CMK (cell line): ENCODE measurements at places on chromosomes 3 and 15.

DNA sequence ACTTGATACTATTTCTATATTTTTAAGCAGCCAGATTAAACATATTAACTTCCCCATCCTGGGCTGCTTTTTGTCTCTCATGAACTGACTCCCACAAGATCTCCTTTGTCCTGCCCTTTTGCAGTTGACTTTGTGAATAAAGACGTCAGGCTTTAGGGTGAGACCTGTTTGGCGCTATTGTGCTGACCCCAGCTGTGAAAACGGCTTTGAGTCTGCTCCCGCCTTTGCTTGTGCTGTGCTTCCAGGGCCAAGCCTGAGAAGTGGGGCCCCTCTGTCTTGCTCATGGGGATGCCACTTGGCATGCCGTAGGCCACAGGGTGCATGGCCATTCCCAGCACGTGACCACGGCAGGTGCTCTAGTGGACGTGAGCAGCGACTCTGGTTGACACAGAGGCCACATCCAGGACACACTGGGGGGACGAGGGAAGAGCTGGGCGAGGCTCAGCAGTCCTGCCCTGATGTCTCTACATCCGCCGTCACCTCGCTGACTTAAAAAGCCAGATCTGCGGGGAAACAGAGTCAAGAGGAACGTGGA lies 268.9 kb upstream of the LYSMD4 start:
- DNase-seq, result no peak

- DNase-seq, result no peak
Measured at GRCh38 chr15:78047761-78048627, 29.5 kb downstream of the TBC1D2B start.

- DNase-seq, result no peak
Measured at GRCh38 chr15:69472562-69472961, 19.9 kb downstream of the RPLP1 start.

DNA sequence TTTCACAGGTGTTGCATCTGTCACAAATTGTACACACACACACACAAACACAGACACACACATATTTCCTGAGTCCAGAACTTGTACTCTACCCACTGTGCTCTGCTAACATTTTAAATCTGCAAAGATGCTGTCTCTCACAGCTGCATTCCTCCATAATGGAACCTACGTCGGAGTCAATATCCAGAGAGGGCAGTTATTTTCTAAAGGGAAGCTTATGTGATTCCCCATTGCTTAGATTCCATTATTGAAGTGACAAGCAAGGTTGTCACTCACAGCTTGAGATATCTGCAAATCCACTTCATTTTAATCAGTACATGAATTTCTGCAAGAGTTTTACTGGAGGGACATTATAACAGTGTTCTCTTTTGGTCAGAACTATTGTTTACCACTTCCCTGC lies 992.4 kb downstream of the NSUN3 start:
- DNase-seq, result no peak

DNA sequence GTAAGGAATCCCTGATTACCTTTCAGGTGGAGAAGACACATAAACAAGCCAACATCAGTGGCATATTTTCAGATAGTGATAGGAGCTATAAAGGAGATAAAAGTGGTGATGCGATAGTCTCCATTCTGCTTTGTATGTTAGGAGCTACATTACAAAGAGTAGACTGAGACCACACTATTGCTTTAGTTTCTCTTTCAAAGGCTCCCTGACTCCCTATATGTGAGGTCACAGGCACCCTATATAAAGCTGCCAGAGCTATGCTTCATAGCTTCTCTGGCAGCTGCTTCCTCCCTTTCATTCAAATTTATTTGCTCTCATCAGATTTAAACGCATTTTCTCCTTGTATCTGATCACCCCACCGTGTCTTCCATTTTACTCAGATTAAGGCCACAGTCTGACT lies 466.6 kb downstream of the IL5RA start:
- DNase-seq, result no peak

- no peak for DNase-seq
Measured at GRCh38 chr15:42313463-42313862, 40.2 kb upstream of the TMEM87A start.

GRCh38 chr3:162978136-162978535 lies 1481.5 kb downstream of the OTOL1 start:
- no peak for DNase-seq

GRCh38 chr3:171456765-171457606 lies 3.2 kb downstream of the TNIK start:
- DNase-seq, result no peak

- DNase-seq, result no peak
Measured at GRCh38 chr3:159667261-159667660, 321.4 kb upstream of the IL12A start.

DNA sequence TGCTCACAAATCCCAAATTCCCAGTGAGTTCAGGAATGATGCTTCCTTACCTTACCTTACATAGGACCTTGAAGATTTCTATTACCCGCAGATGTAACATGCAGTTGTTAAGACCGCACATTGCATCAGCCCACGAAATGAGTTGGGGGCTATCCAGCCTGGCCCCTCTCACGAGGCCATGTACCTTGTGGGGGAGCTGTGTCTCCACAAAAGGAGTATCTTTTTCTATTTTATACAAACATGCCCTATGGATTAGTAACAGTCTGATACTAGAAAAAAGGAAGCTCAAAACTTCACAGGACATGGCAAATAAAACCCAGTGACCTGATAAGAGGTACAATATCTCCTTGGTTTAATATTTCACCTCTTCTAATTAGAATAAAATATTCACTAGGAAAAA lies 1086.8 kb upstream of the CFAP20DC start:
- no peak for DNase-seq

- no peak for DNase-seq
Measured at GRCh38 chr3:143298886-143299535, 179.4 kb downstream of the CHST2 start.

- no peak for DNase-seq
Measured at GRCh38 chr3:13231781-13232666, 158.8 kb upstream of the IQSEC1 start.

DNA sequence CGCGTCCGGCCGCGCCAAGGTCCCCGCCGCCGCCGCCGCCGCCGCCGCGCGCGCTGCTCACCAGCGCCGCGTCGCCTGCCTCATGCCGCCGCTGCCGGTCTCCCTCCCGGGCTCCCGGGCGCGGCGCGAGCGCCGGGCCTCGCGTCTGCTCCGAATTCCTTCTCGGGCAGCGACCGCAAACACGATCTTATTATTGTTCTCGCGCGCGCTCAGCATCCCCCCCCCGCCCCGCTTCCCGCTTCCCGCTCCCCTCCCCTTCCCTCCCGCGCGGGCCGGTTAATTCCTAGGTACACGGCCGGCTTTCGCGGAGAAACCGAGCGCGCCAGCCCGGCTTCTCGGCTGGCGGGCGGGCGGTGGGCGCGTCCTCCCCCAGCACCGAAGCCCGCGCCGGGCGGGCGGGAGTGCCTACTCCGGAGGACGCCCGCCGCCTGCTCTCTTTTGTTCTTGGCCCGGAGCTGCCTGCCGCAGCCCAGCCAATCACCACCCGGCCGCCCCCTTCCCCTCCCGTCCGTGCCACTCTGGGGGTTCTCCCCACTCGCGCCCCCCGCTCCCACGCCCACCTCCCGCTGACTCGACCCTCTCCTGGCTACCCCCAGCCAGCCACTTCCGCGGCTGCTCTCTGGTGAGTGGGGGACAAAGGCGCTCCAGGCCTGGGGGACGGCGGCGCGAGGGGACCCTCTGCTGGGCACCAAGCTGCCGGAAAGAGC lies at the start of gene HDGFL3:
HDGFL3 (minus strand) TSS at position 164 of the 707 bp plus-strand sequence. CDS start 409 bp downstream, outside the sequence.
- peak; percentile 52 for DNase-seq

- DNase-seq, result no peak
Measured at GRCh38 chr3:81666502-81667121, 94.8 kb downstream of the GBE1 start.
